ENCODE measurements at places on chromosomes 2 and 18.

DNA sequence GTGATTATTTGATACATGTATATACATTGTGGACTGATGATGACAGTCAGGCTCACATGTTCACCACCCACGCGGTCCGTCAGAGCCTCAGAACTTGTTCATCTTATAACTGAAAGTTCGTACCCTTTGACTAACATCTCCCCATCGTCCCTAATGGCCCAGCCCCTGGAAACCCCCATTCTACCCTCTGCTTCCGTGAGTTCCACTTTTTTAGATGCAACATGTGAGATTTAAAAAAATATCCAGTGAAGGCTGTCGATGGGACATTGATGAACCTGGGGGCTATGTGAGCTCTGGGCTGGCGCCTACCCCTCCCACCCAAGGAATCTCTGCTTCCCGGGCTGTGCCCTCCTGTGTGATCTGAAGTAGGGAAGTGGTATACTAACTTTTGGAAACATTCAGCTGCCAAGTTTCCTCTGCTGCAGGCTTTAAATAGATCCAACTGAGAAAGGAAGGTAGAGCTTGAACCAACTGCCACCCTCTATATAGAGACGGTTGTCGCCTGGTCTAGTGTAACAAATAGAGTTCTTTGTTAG, 163.8 kb downstream of the FAM210A start:
- peak; percentile 20 for DNase-seq

DNA sequence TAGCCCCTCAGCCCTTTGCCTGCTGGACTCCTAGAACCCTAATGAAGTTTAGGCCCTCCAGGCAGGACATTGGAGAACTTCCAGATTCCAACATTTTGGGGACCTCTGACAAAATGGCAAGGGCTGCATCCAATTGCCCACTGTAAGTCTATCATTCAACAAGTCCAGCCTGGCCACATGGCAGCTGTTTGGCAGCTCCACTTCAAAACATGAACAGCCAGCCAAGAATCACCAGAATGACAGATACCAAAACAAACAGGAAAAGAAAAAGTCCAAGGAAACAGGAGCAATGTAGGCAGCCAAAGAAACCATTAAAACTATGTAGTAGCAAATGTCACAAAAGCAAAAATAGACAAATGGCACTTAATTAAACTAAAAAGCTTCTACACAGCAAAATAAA, 25.5 kb downstream of the SLC4A5 start:
- no peak for DNase-seq

DNA sequence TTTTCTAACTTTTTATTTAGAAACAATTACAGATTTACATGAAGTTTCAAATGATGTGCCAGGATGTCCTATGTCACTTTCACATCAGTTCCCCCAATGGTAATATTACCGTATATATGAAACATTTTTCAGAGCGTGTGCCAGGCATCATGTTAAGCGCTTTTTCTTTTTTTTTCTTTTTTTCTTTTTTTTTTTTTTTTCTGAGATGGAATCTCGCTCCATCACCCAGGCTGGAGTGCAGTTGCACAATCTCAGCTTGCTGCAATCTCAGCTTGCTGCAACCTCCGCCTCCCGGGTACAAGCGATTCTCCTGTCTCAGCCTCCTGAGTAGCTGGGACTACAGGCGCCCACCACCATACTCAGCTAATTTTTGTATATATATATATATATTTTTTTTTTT, 5.6 kb upstream of the PPP4R1 start:
- no peak for DNase-seq

GRCh38 chr2:72755647-72756423, 70.0 kb downstream of the EXOC6B start:
- no peak for DNase-seq

- DNase-seq = no peak
Measured at GRCh38 chr18:37568671-37569070, 3.1 kb upstream of the CELF4 start.

- no peak for DNase-seq
Measured at GRCh38 chr2:205367331-205367935, 314.9 kb upstream of the NRP2 start.

DNA sequence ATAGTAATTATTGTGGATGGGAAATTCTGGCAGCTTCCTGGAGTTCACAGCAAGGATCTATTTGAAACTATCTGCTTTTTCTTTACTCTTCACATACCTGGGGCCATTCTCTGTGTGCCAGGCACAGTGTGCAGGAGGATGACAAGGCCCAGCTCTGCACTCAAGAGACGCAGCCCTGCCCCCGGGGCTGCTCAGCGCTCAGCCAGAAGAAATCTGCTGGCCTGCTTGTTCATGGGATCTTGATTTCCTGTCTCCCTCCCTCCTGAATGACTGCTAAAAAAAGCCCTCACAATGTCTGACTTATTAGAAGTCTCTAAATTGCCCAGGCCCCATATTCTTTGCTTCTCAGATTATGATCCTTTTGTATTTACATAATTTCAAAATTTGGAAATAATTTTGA, 210.9 kb downstream of the DCDC2C start:
- no peak for DNase-seq

DNA sequence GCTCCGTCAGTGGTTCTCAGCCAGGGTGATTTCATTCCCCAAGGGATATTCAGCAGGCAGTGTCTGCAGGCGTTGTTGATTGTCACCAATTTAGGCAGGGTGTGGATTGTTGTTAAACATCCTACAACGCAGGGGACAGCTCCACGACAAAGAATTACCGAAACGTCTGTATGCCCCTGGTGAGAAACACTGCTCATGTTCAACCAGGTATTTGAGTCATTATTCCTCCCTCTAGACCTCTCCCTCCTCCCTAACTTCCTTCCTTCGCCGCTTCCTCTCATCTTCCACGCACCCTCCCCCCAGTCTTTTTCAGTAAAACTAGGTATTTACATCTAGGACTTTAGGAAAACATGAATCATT, 50.8 kb downstream of the NCK2 start:
- DNase-seq = no peak

DNA sequence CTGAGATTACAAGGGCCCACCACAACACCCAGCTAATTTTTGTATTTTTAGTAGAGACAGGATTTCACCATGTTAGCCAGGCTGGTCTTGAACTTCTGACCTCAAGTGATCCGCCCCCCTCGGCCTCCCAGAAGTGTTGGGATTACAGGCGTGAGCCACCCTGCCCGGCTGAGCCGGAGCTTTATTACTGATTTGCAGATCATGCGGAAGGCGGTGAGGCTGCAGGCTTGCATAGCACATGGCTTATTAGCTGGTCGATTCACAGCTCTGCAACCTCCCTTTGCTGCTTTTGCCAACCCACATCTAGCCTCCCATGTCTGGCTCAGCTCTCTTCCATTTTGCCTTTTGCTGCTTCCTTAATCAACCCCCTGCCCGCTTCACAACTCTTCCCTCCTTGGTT, 210.3 kb downstream of the VAPA start:
- DNase-seq = no peak

- DNase-seq = peak; percentile 37
Measured at GRCh38 chr18:54983041-54983686, 23.9 kb upstream of the CCDC68 start.

GRCh38 chr2:38013158-38013752, 62.7 kb downstream of the CYP1B1 start:
- DNase-seq = peak; percentile 20

DNA sequence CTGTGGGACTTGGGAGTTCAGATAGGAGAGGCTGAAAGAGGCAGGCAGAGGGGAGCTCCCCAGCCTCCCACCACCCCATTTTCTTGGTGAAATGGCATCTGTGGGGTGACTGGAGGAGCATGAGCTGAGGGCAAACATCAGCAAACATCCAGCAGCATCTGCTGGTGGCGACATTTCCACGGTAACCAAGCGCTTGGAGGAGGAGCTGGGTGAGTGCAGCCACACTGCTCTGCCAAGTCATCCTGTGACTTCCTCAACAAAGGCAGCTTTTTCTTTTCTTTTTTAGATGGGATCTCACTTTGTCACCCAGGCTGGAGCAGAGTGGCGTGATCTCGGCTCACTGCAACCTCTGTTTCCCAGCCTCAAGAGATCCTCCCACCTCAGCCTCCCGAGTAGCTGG, 5.6 kb downstream of the TXNL4A start:
- DNase-seq = peak; percentile 48

DNA sequence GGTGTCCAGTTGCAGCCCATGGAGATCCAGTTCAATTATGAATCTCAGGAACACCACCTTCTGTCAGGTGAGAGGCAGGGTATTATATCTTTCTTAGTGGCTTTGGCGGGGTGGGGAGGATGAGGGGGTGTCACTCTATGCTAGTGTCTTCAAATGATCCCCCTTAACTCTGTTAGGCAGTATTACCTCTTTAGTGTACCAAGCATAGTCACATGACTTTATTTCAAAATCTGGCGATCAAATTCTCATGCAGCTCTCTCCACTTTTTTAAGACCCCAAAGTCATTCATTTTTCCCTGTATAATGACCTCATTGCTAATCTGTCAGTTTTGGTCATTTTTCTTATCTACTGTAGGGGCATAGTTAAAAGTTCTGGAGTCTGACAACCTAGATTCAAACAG, 1.1 kb upstream of the ZSCAN30 start:
- DNase-seq = no peak

GRCh38 chr2:210555555-210555954, 844 bp upstream of the CPS1 start:
- DNase-seq = no peak

- DNase-seq = no peak
Measured at GRCh38 chr2:224492531-224492930, 90.6 kb upstream of the FAM124B start.

- DNase-seq = no peak
Measured at GRCh38 chr18:42922363-42922762, 193.1 kb downstream of the RIT2 start.

GRCh38 chr2:27496357-27497287, at the start of gene GCKR:
Gene GCKR, plus strand, starts transcription at chr2:27496839. Its CDS starts 66 bp downstream, at chr2:27496905.
- DNase-seq = no peak

- peak; percentile 10 for DNase-seq
Measured at GRCh38 chr2:102271844-102272243, 39.5 kb upstream of the IL1RL1 start.

DNA sequence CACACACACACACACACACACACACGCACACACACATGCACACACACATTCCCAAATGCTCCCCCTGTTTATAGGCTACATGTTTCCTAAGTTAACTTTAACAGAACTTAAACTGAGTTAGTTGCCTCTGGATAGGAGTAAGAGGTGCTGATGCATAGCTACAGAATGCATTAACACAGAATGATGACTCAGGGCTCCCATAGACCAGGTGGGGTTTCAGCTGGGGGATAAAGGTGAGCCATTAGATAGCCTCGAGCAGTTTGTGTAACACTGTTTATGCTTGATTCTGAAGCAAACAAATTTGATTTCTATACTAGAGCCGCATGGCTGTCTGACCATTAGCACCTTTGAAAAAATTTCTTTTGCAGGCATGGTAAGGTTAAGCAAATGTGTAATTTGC, 741.0 kb downstream of the PLCL1 start:
- no peak for DNase-seq

DNA sequence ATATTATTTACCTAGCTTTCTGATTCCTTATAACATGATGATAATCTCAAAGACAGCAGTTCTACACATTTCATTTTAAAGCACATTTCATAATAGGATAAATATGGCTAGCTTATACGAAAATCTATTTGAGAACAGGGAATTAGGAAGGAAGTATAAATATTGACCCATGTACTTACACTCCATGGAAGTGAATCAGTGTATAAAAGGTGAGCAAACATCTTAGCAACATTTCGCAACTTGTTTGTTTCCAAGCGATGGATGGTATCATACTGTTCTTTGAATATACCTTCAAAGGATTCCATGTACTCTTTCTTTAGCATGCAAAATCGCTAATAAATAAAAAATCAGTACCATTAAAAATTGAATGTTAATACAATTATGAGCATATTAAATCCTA, 53.1 kb downstream of the CWC22 start:
- DNase-seq = no peak

GRCh38 chr2:221154176-221154575, 417.9 kb downstream of the EPHA4 start:
- no peak for DNase-seq

- no peak for DNase-seq
Measured at GRCh38 chr2:168424112-168424951, 31.7 kb upstream of the CERS6 start.

GRCh38 chr18:56789889-56790180, 138.7 kb downstream of the WDR7 start:
- no peak for DNase-seq

DNA sequence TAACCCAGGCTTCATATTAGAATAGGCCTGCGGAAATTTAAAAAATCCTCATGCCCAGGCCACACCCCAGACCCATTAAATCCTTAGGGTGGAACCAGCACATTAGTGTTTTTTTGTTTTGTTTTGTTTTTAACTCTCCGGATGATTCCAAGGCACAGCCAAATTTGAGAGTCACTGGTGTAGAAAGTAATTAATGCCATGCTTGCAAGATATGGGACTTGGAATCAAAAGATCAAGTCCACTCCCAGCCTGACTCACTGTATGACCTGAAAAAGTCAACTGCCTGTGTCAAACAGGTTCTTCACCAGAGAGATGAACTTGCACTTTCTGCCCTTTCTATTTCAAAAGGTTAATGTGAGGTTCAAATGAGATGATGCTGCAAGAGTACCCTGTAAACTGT, 310.3 kb upstream of the LYPD1 start:
- DNase-seq = no peak

GRCh38 chr2:165064743-165065142, 109.4 kb upstream of the SLC38A11 start:
- no peak for DNase-seq

GRCh38 chr2:102417946-102418345, 5.0 kb upstream of the IL18RAP start:
- no peak for DNase-seq

GRCh38 chr2:141200191-141200590, 930.6 kb downstream of the LRP1B start:
- DNase-seq = no peak

DNA sequence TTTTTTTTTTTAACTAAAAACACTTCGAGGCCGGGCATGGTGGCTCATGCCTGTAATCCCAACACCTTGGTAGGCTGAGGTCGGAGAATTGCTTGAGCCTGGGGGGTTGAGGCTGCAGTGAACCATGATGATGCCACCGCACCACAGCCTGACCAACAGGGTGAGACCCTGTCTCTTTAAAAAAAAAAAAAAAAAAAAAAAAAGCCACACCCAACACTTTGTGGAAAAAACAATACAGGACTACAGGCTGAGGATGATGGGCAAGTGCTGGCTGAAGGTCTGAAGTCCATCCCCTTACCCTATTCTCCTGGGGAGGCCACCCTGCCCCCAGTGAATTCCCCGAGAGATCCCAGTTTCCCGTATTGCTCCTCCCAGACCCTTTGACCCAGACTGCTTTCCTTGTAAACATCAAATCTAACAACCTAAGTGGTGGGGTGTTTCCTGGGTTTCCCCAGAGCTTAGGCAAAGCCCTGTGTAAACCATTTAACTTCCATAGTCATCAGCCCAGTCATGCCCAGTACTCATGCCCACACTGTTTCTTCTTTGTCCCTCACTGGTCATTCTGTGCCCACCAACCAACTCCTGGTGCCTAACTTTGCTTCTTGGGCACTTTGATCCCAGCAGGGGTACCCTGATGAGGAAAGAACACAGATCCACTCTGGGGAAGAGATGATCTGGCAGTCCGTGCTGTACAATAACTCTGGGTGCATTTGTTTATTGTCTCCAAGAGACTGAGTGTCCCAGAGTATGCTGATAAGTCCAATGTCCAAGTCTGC, 5.8 kb upstream of the TMEM37 start:
- DNase-seq = no peak

- DNase-seq = no peak
Measured at GRCh38 chr2:168203762-168204693, 43.4 kb downstream of the STK39 start.

Data from COLO829 (cell line).